ENCODE measurements at places on chromosomes 5 and 9. TPM values are rescaled to one million over a fixed set of nuclear protein-coding genes. Genes with fewer than 3 reads are reported as not detected.

SPINK13 gene
- total RNA-seq, result not detected

SH3RF2 gene
- 0.95 TPM for total RNA-seq

OGN gene
- total RNA-seq, result not detected

RNF183 gene
- total RNA-seq, result not detected

ARL10 gene
- 6.7 TPM for total RNA-seq

SLC6A3 gene
- total RNA-seq, result 0.46 TPM

C8G gene
- not detected for total RNA-seq

BTNL9 gene
- 0.89 TPM for total RNA-seq

BARX1 gene
- 2.1 TPM for total RNA-seq

COL27A1 gene
- 22.8 TPM for total RNA-seq

ACSL6 gene
- total RNA-seq, result 2.4 TPM

LIX1 gene
- 0.26 TPM for total RNA-seq

DOCK2 gene
- 8.5 TPM for total RNA-seq

C5orf34 gene
- total RNA-seq, result 11.3 TPM

SKP2 gene
- total RNA-seq, result 104 TPM

C9 gene
- total RNA-seq, result not detected

SOX30 gene
- not detected for total RNA-seq

FGF18 gene
- total RNA-seq, result 0.63 TPM

PALM2AKAP2 gene
- 11.8 TPM for total RNA-seq

GLDC gene
- total RNA-seq, result 101 TPM

NEUROG1 gene
- total RNA-seq, result not detected

MARCHF11 gene
- total RNA-seq, result 0.86 TPM

IFNK gene
- not detected for total RNA-seq

FLT4 gene
- total RNA-seq, result 7.7 TPM

LCN15 gene
- 0.61 TPM for total RNA-seq

GABRP gene
- total RNA-seq, result 3.7 TPM

AGXT2 gene
- total RNA-seq, result not detected

EIF4E1B gene
- 0.63 TPM for total RNA-seq

NTNG2 gene
- 0.52 TPM for total RNA-seq

ARHGAP26 gene
- 20.6 TPM for total RNA-seq

ZNF354B gene
- 10.8 TPM for total RNA-seq

RELL2 gene
- total RNA-seq, result 18.6 TPM

TAF11L10 gene
- total RNA-seq, result not detected

GDNF gene
- total RNA-seq, result 1.7 TPM

NFIL3 gene
- total RNA-seq, result 11.9 TPM
